Inflammatory macrophage treated with lipopolysaccharide for 1 hour (primary cell): ENCODE measurements at places on chromosomes 13 and 19.

GRCh38 chr19:10946958-10947657, 13.7 kb upstream of the SMARCA4 start:
- DNase-seq = no peak

DNA sequence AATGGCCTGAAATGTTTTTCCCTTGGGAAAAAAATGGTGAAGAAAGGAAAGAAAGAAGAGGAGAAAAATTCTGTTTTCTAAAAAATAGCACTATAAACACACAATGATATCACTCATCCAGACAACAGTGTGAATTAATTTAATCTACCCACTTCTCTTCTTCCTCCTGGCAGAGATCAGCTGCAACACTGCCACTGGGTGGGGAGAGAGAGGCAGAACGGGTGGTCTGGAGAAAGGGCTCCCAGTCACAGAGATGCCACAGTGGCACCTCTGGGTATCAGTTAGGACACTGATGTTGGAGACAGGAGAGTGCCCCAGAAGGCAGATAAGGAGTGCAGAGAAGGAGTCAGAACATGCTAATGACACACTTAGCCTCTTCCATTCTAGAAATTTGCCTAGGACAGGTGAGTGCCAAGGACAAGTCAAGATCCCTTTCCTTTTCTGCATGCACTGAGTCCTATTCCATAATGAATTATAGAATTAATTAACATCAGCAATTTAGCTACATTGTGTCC, 168.6 kb downstream of the SUCLA2 start:
- no peak for DNase-seq

GRCh38 chr19:5484398-5485285, 29.4 kb downstream of the ZNRF4 start:
- no peak for DNase-seq

DNA sequence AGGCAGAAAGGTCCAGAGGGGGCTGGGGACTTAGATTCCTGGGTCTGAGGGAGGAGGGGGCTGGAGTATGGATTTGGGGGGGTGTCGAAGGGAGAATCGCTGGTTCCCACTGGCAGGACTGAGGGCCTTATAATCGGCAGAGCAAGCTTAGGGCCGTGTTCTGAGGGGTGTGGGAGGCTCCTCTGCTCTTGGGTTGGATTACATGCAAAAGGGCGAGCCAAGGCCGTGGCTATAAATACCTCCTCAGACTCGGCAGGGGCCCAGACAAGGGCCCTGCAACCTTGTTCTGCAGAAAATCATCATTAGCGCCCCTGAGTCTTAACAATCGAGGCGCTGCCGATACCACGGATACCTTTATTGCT, 707 bp upstream of the MAMSTR start:
- no peak for DNase-seq

GRCh38 chr13:50731400-50731799, 112.1 kb downstream of the DLEU7 start:
- no peak for DNase-seq

DNA sequence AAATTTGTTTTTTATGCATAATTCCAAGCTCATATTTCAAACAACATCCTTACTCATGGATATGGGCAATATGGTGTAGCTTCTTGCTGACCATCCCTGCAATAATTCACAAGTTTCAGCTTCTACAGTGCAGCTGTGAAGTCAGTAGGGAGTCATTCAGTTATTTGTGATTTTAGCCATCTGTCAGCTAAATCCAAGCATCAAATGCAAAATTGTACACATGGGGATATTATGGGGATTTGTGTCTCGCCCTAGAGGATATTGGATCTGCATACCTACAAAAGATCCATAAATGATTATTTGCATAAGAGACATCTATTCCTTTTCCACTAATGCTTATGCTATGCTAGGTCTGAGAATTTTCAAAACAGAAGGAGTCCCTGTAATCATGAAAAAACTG, 217.9 kb upstream of the SLITRK5 start:
- no peak for DNase-seq

DNA sequence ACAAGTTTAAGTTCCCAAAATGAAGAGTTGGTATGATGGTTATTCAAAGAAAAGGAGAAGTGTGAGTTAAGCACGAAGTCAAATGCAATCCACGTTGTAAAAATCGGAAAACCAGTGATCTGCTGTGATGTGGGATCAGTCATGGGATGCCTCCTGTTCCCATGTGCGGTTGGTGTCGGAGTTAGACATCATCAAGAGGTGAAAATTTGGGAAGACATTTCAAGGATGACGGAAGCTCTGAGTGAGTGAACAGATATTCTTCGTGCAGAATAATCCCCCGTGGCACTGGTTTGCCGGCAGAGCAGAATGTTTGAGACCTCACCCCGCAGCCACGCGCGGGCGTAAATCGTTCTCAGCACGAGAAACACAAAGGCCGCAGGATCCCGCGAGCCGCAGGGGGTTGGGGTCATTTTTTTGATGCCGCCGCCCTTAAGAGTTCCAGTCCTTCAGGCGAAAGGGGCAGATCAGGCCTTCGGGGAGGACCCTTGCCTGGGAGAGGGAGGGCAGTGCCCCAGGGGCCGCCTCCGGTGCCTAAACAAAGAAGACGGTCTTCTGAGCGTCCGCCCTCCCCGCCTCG, 13.7 kb upstream of the SOX1 start:
- no peak for DNase-seq

GRCh38 chr19:51571599-51571998, 516 bp downstream of the ZNF175 start:
- peak; percentile 12 for DNase-seq

DNA sequence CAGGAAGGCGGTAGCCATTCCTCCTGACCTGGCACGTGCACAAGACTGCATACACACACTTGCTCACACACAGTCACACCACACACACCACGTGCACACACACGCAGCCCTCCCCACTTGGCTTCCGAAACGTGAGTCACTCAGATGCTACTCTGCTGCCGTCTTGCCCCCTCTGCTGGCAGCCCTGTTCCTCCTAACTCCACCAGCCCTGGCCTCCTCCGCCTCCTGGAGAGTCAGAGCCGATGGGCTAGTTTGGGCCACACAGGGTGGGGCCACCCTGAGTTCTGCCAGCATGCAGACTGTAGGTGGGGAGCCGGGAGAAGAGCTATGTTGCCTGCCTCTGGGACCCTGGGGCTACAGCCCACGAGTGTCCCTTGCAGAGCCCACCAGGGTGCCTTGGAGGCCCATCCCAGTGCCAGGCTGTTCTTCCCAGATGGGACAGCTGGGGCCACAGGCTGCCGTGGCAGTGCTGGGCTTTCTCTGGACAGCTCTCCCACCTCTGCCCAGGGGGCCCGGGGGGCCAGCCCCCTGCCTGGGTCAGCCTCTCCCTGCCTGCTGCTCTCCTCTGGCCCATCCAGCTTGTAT, 12.1 kb downstream of the PIN1 start:
- DNase-seq = no peak

GRCh38 chr19:5130371-5131030, 161.6 kb downstream of the KDM4B start:
- peak; percentile 41 for DNase-seq

GRCh38 chr13:46281779-46282178, 70.1 kb downstream of the LRRC63 start:
- DNase-seq = no peak

DNA sequence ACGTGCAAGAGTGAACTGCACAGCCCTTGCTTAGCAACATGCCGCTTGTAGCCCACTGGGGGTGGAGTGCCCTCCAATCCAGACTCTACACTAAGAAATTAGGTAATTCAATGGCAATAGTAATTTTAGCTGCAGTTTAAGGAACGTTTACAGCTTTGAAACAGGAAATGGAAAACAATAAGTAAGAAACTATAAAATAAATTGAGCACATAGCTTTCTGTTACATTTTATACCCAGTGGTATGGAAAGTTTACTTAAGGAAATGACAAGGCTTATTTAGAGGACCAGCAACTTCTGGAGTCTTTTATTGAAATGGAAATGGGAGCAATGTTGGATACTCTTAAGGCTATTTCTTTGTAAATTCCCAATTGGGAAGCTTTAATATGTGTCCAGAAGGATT, 373.2 kb downstream of the KCNRG start:
- DNase-seq = no peak

DNA sequence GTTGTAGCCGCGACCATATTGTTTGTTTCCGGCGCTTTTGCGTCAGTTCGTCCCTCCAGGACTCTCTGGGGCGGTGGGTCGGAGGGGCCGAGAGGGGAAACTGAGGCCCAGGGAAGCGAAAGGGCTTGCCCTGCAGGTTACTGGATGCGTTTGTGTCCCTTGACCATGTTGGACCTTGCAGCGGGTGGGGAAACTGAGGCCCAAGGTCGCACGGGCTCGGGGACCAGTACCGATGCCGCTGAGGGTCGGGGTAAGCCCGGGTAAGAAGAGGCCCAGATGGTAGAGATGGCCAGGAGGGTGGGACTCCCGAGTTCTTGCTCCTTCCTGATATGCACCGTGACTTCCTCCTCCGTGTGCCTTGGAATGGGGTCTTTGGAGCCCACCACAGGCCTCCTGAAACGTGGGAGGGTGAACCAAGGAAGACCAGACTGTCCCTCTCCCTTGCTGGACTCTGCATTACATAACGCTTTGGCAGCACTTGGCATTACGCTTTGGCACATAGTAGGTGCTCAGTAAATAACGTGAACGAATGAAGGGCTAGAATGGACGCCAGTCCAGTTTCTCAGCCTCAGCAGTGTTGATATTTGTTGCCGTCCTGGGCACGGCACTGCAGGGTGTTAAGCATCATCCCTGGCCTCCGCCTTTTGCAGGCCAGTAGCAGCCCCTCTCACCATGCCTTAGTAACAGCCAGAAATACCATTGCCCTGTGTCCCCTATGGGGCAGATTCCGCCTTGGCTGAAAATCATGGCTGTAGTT, 743 bp downstream of the CHAF1A start:
- DNase-seq = no peak

- peak; percentile 49 for DNase-seq
These were observed 2.1 kb downstream of the CEBPA start for GRCh38 chr19:33300009-33300893.

DNA sequence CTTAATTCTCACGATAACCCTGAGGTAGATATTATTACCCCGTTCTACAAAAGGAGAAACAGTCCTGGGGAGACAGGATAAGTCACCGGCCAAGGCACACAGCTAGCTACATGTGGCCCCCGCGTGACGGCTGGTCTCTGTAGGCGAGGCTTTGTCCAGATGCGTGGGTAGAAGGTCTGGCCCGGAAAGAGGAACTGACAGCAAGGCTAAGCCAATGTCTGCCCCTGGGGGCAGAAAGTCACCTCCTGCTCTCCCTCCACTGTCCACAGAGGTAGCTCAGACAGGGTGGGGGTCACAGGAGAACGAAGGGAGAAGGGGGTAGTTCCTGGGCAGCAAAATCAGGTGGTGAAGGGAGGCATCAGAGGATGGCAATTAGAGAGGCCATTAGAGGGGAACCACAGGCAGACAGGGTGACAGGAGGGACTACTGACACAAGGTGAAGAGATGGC, 1.8 kb downstream of the APOC4 start:
- peak; percentile 96 for DNase-seq

DNA sequence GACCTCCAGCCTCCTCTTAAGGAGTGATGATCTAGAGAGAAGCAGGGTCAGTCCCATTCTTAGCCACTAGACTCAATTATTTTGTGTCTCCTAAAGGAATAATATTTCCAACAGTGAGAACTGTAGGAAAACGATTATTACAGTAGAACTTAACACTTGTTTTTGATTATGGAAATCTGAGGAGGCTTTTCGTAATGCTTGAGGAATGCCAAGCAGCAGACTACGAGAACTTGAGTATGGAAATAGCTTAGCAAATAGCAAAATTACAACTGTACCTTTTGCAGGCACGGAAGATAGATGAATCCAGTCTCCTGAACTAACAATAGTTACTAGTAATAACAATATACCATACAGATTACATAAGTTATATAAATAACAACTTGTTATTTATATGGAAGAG, 12.2 kb downstream of the BRD4 start:
- no peak for DNase-seq

GRCh38 chr19:14525729-14526128, 3.7 kb upstream of the TECR start:
- DNase-seq = no peak

- no peak for DNase-seq
These were observed 314.0 kb downstream of the NDFIP2 start for GRCh38 chr13:79794931-79795330.

DNA sequence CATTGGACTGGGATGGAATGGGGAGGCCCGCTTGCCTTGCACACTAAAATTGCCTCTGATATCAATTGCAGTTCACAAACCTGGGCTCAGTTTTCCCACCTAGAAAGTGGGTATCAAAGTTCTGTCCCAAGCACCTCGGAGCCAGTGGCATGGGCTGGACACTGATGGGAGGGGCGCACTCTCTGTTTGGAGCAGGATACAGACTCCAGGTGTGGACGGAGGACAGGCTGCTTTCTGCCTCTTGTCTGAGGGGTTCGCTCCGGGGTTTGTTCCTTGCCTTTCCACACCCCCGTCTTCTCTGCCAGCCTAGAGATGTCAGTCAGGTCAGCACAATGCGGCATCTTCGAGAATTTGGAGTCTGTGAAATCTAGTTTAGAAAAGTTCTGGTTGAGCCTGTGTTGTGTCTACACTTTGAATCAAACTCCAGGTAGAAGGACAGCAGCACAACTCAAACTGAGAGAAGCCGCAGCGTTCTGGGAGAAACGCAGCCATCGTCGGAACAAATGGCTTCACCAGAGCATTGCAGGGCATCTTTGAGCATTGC, 141.9 kb downstream of the TEX29 start:
- no peak for DNase-seq

DNA sequence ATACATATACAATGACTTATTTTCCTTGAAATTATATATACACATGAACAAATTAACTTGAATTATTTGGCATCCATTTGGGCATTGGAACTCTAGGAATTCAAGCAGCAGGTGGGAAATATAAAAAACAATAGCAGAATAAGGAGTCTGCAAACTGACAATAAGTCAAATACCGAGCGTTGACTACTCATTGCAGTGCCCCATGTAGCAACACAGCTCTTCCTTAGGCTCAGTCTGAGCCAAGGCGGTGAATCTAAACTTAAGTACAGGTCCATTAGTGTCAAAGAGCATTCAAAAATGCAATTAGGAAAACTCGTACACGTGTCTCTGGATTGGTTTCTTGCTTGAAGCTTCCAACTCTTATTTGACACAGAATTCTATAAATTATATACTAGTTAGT, 462.5 kb upstream of the KLF12 start:
- no peak for DNase-seq

DNA sequence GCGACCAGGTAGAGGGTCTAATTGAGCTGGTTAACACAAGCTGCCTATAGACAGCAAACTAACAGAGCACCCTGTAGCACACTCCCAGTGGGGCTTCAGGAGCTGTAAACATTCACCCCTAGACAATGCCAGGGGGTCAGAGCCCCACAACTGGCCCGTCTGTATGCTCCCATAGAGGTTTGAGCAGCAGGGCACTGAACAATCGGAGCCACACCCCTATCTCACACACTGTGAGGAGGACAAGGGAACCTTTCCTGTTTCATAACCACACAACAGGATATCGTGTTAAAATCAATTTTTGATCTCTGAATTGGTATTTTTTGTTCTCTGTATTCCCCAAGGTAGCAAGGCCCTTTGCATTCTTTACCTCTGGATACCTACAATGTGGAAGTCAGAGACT, 266.1 kb downstream of the SPRY2 start:
- no peak for DNase-seq

DNA sequence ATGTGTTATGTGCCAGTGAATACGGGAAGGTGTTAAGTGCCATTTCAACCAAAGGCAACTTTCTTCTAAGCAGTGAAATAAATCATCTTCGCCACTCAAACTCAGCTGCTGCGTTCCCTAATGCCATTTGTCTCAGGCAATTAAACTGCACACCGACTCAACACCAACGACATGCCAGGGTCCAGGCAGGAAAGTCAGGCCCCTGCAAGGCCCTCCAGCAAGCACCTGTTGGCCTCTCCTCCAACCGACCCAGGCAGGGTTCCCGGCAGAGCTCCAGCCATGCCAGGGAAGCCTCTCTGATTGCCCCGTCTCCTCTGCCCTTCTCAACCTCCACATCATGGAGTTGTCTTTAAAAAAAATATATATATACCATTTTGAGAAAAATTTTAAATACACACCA, 21.8 kb downstream of the SAFB2 start:
- no peak for DNase-seq
